CD4-positive, alpha-beta memory T cell (primary cell): ENCODE measurements at places on chromosomes 16 and 17.

- no peak overlapping the region for H3K4me3 ChIP-seq
- DNase-seq: peak; percentile 42
- H3K4me1 ChIP-seq: peaks cover 63% of the 10 kb centered on the region
- H3K36me3 ChIP-seq: peaks cover 38% of the 10 kb centered on the region
- peak overlapping the region; percentile 24 for H3K27ac ChIP-seq
Observed at GRCh38 chr16:11556945-11557720, 29.6 kb downstream of the LITAF start.

GRCh38 chr17:5500589-5501391 is 14.4 kb downstream of the MIS12 start:
- H3K4me1 ChIP-seq: peaks cover 12% of the 10 kb centered on the region
- peaks cover 4% of the 10 kb centered on the region for H3K36me3 ChIP-seq
- DNase-seq: peak; percentile 77
- H3K4me3 ChIP-seq: no peak overlapping the region
- peak overlapping the region; percentile 55 for H3K27ac ChIP-seq
- H3K27me3 ChIP-seq: no peaks in the 10 kb centered on the region

GRCh38 chr16:27401768-27402568 is at the start of gene IL21R:
Gene IL21R, plus strand, starts transcription at chr16:27402174. Its CDS starts 27,898 bp downstream, at chr16:27430072.
- H3K27me3 ChIP-seq: no peaks in the 10 kb centered on the region
- peak within 1 kb of the TSS; percentile 69 for H3K4me3 ChIP-seq
- peak; percentile 87 for DNase-seq
- peak within 1 kb of the TSS; percentile 83 for H3K27ac ChIP-seq

DNA sequence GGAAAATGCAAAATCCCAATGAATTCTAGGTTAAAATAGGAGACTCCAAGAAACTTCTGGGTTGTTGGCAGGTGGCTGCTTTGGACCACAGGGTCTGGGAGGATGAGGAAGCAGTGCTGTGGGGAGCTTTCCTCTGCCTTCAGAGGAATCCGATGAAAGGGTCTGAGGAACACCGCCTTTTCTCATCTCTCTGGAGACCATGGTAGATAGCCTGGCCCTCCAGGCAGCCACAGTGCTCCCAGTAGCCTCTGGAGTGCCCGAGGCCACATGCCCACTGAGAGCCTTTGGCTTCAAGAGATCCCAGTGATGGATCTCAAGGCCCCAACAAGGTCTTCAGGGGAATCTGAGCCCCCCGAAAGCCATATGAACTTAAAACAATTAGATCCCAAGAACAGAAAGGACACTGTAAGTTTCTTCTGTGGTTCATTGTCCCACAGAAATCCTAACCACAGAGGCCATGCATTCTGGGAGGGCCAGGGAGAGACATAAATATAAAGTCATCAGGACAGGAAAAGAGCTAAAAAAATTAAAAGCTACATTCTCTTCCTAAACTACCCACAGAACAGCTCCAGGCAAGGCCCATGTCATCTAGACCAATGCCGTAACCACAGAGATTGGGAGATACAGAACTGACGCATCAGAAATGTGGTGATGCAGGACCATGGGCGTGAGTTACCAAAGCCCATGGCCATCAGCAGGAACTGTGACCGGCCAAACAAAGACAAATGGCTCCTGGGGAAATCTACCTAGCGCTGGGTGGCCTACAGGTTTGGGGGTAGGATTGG is 24.3 kb downstream of the TK2 start:
- no peak overlapping the region for H3K27ac ChIP-seq
- no peaks in the 10 kb centered on the region for H3K36me3 ChIP-seq
- H3K27me3 ChIP-seq: no peaks in the 10 kb centered on the region
- peaks cover 57% of the 10 kb centered on the region for H3K4me1 ChIP-seq
- no peak for DNase-seq

- peaks cover 34% of the 10 kb centered on the region for H3K4me1 ChIP-seq
- DNase-seq: no peak
- H3K36me3 ChIP-seq: no peaks in the 10 kb centered on the region
- no peak overlapping the region for H3K27ac ChIP-seq
Observed at GRCh38 chr17:63986821-63987220, 11.3 kb upstream of the PRR29 start.

GRCh38 chr17:82188001-82188961 is 24.4 kb downstream of the CCDC57 start:
- peaks cover 12% of the 10 kb centered on the region for H3K36me3 ChIP-seq
- no peak overlapping the region for H3K27ac ChIP-seq
- no peak for DNase-seq
- H3K4me3 ChIP-seq: no peak overlapping the region
- H3K27me3 ChIP-seq: no peaks in the 10 kb centered on the region
- no peaks in the 10 kb centered on the region for H3K4me1 ChIP-seq

DNA sequence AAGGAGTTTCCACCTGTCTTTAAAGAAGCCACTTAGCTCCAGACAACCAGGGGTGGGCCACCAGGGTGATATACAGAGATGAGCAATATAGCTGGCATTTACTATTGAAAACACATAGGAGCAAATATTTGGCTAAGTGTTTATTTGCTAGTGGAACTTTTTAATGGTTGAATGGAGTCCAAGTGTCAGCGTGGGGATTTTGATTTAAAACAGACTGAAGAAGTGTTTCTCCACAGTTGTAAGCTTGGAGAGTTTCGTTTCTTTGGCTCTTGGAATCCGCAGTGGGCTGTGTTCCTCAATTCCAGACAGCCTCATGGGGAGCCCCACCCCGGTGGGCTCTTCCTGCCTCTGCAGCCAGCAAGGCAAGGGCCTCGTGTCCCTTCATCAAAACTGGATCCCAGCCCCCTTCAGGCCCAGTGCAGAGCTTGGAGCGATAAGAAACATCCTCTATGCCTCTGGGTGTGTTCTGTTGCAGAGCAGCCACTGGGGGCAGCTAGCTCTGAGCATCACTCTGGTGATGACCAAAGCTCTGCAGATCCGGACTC is 36.1 kb downstream of the NOG start:
- no peak for DNase-seq
- H3K4me1 ChIP-seq: no peaks in the 10 kb centered on the region
- no peak overlapping the region for H3K27ac ChIP-seq
- H3K27me3 ChIP-seq: no peaks in the 10 kb centered on the region
- no peaks in the 10 kb centered on the region for H3K36me3 ChIP-seq

- H3K4me3 ChIP-seq: no peak overlapping the region
- no peak overlapping the region for H3K27ac ChIP-seq
- no peaks in the 10 kb centered on the region for H3K36me3 ChIP-seq
- DNase-seq: no peak
- no peaks in the 10 kb centered on the region for H3K4me1 ChIP-seq
- H3K27me3 ChIP-seq: no peaks in the 10 kb centered on the region
Observed at GRCh38 chr17:49546546-49547535, 28.8 kb upstream of the NXPH3 start.

GRCh38 chr17:73640691-73641090 is 3.6 kb downstream of the SDK2 start:
- H3K4me1 ChIP-seq: peaks cover 5% of the 10 kb centered on the region
- H3K27me3 ChIP-seq: peaks cover 6% of the 10 kb centered on the region
- no peaks in the 10 kb centered on the region for H3K36me3 ChIP-seq
- H3K27ac ChIP-seq: no peak overlapping the region
- DNase-seq: no peak
- H3K4me3 ChIP-seq: no peak overlapping the region

- peaks cover 21% of the 10 kb centered on the region for H3K36me3 ChIP-seq
- no peak overlapping the region for H3K4me3 ChIP-seq
- DNase-seq: no peak
- H3K27ac ChIP-seq: no peak overlapping the region
- H3K27me3 ChIP-seq: no peaks in the 10 kb centered on the region
Observed at GRCh38 chr17:37100231-37100630, 151.5 kb downstream of the AATF start.

- peak overlapping the region; percentile 77 for H3K27ac ChIP-seq
- peaks cover 63% of the 10 kb centered on the region for H3K4me1 ChIP-seq
- no peak overlapping the region for H3K4me3 ChIP-seq
- peak; percentile 61 for DNase-seq
Observed at GRCh38 chr17:28928061-28928460, 23.3 kb downstream of the PHF12 start.

- DNase-seq: no peak
- H3K36me3 ChIP-seq: no peaks in the 10 kb centered on the region
- H3K4me1 ChIP-seq: peaks cover 71% of the 10 kb centered on the region
- H3K4me3 ChIP-seq: peak overlapping the region; percentile 78
Observed at GRCh38 chr16:11583889-11584565, 2.7 kb downstream of the LITAF start.

- no peak overlapping the region for H3K27ac ChIP-seq
- no peaks in the 10 kb centered on the region for H3K36me3 ChIP-seq
- no peak for DNase-seq
- H3K27me3 ChIP-seq: no peaks in the 10 kb centered on the region
- H3K4me1 ChIP-seq: no peaks in the 10 kb centered on the region
Observed at GRCh38 chr17:58368860-58369213, 16.8 kb upstream of the SUPT4H1 start.

DNA sequence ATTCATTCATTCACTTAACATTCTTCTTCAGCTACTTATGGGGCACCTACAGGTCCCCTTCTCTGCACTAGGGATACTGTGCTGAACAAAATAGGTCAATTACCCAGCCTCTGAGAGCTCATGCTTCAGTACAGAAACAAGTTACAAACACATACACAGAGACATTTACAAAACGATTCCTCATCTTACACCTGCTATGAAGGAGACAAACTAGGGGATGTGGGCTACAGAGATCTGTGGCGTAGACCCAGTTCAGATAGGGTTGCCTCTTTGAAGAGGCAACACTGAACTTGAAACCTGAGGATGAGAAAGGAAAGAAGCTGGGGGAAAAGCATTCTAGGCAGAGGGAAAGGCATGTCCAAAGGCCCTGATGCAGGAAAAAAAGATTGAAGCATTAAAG is 5.2 kb downstream of the IL21R start:
- H3K4me1 ChIP-seq: peaks cover 75% of the 10 kb centered on the region
- peak overlapping the region; percentile 42 for H3K4me3 ChIP-seq
- H3K27ac ChIP-seq: peak overlapping the region; percentile 66
- peak; percentile 44 for DNase-seq
- no peaks in the 10 kb centered on the region for H3K27me3 ChIP-seq

- H3K27me3 ChIP-seq: no peaks in the 10 kb centered on the region
- H3K4me3 ChIP-seq: peak overlapping the region; percentile 36
- no peaks in the 10 kb centered on the region for H3K36me3 ChIP-seq
- peak; percentile 52 for DNase-seq
- H3K27ac ChIP-seq: peak overlapping the region; percentile 49
Observed at GRCh38 chr16:53131363-53132071, 76.7 kb downstream of the CHD9 start.

DNA sequence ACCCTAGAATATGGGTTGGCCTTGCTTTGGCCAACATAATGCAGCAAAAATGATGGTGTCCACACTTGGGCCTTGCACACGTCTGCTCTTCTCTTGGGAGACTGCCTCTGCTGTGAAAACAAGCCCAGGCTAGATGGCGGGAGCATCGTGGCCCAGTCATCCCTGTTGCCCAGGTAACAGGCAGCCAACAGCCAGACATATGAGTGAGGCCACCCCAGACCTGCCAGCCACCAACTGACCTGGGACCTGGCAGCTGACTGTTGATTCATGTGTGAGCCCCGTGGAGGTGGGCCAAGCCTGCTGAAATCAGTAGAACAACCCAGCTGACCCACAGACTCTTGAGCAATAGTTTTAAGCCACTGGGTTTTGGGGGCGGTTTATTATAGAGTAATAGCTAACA is 39.4 kb upstream of the CDH3 start:
- no peaks in the 10 kb centered on the region for H3K4me1 ChIP-seq
- H3K4me3 ChIP-seq: no peak overlapping the region

- H3K27ac ChIP-seq: no peak overlapping the region
- H3K4me3 ChIP-seq: no peak overlapping the region
- H3K27me3 ChIP-seq: no peaks in the 10 kb centered on the region
- no peak for DNase-seq
- no peaks in the 10 kb centered on the region for H3K4me1 ChIP-seq
- no peaks in the 10 kb centered on the region for H3K36me3 ChIP-seq
Observed at GRCh38 chr16:52872731-52873130, 180.0 kb downstream of the CHD9NB start.

DNA sequence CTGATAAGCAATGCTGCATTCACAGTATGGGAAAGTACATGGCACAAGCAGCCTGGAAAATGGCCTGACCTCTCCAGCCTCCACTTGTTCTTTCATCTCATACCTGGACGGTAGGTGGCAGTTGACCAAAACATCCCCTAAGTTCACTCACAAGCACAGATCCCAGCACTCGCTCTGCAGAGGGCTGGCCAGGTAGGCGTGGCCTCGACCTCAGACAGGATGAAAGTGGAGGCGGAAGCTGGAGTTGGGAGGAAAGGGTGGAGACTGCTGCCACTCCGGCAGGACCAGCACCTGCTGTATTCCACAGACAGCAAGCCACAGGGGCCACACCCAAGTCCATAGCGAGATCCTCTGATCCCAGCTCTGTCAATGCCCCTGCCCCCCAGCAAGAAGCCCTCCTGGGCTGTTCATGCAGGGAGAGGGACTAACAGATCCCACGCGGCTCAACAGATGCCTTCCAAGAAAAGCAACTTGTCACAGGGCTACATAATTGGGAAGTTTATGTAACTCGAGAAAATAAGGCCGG is 31.3 kb downstream of the ZCCHC14 start:
- H3K4me3 ChIP-seq: no peak overlapping the region
- no peak for DNase-seq
- H3K36me3 ChIP-seq: no peaks in the 10 kb centered on the region
- no peak overlapping the region for H3K27ac ChIP-seq

GRCh38 chr17:8468127-8468526 is 32.4 kb downstream of the NDEL1 start:
- peaks cover 60% of the 10 kb centered on the region for H3K36me3 ChIP-seq
- H3K4me1 ChIP-seq: no peaks in the 10 kb centered on the region
- H3K27ac ChIP-seq: no peak overlapping the region
- DNase-seq: no peak

GRCh38 chr16:4200000-4200780 is 41.7 kb downstream of the SRL start:
- no peaks in the 10 kb centered on the region for H3K36me3 ChIP-seq
- no peak overlapping the region for H3K4me3 ChIP-seq
- H3K27ac ChIP-seq: no peak overlapping the region
- peak; percentile 22 for DNase-seq

DNA sequence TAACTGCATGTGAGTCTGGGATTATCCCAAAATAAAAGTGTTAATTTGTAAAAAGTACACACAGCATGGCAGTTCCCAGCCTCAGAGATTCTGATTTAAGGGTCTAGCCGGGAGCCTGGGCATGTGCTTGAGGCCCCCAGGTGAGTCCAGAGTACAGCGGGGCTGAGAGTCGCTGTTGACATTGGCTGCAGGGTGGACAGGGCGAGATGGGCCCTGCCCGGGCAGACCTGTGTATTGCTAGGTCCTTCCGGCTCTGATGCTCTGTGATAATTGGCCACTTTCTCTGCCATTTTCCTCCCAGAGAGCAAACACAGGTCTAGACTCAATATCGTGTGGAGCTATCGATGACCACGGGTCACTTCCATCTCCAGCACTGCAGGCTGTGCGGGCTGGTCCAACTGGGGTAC is 73.6 kb downstream of the ABCC6 start:
- no peak for DNase-seq
- H3K4me3 ChIP-seq: no peak overlapping the region
- H3K36me3 ChIP-seq: no peaks in the 10 kb centered on the region
- H3K27ac ChIP-seq: no peak overlapping the region

- H3K36me3 ChIP-seq: no peaks in the 10 kb centered on the region
- H3K27ac ChIP-seq: no peak overlapping the region
- peaks cover 4% of the 10 kb centered on the region for H3K4me1 ChIP-seq
- no peak overlapping the region for H3K4me3 ChIP-seq
- DNase-seq: peak; percentile 44
- no peaks in the 10 kb centered on the region for H3K27me3 ChIP-seq
Observed at GRCh38 chr17:49180303-49180702, 30.1 kb downstream of the GNGT2 start.
